Adrenal gland (tissue), 19 donors: ENCODE measurements at places on chromosomes 4 and X. TPM values are rescaled to one million over a fixed set of nuclear protein-coding genes. Genes with fewer than 3 reads are reported as not detected.

Gene FABP2
- total RNA-seq: not detected

Gene CENPI
- total RNA-seq: 1.0 TPM

Gene F9
- total RNA-seq: not detected

Gene MTNR1A
- total RNA-seq: not detected

Gene USP26
- total RNA-seq: not detected

Gene SULT1B1
- total RNA-seq: 0.34 TPM

Gene CLDN34
- not detected for total RNA-seq

Gene GSX2
- not detected for total RNA-seq

Gene NDST4
- total RNA-seq: not detected

Gene CYBB
- 64.1 TPM for total RNA-seq

Gene SGMS2
- total RNA-seq: 11.2 TPM

Gene CITED1
- total RNA-seq: 10.1 TPM

Gene CXorf49
- not detected for total RNA-seq

Gene TMEM35A
- 0.32 TPM for total RNA-seq

Gene SPRY1
- 71.4 TPM for total RNA-seq

Gene TDO2
- total RNA-seq: 4.4 TPM

Gene TMPRSS11A
- total RNA-seq: not detected

Gene KLHL4
- 89.8 TPM for total RNA-seq

Gene SYP
- total RNA-seq: 52.3 TPM

Gene FGF13
- 2.0 TPM for total RNA-seq

Gene PDLIM3
- total RNA-seq: 5.7 TPM

Gene ASB12
- total RNA-seq: 0.19 TPM

Gene SSX2B
- total RNA-seq: not detected

Gene H2BW2
- total RNA-seq: not detected

Gene ZNF157
- 0.27 TPM for total RNA-seq

Gene CPLX1
- 1.7 TPM for total RNA-seq
